T-helper 1 cell (primary cell): ENCODE measurements at places on chromosomes 6 and 20.

- no peak for DNase-seq
These were observed 69.3 kb upstream of the SYNJ2 start for GRCh38 chr6:157912326-157912725.

DNA sequence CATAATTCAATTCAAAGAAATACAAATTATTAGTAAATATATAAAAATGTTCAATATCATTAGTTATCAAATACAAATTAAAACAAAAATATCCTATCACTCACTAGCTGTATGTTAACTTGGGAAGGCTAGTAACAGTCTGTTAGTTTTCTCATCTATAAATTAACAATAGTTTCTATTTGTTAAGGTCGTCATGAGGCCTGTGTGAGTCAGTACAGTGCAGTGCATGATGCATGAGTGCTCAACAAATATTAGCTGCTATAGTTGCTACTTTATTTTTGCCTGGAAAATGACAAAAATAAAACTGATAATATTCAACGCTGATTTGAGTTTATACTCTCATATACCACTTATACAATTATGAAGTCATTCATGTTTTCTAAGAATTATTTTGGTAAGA is 401.6 kb upstream of the RUNX2 start:
- no peak for DNase-seq

DNA sequence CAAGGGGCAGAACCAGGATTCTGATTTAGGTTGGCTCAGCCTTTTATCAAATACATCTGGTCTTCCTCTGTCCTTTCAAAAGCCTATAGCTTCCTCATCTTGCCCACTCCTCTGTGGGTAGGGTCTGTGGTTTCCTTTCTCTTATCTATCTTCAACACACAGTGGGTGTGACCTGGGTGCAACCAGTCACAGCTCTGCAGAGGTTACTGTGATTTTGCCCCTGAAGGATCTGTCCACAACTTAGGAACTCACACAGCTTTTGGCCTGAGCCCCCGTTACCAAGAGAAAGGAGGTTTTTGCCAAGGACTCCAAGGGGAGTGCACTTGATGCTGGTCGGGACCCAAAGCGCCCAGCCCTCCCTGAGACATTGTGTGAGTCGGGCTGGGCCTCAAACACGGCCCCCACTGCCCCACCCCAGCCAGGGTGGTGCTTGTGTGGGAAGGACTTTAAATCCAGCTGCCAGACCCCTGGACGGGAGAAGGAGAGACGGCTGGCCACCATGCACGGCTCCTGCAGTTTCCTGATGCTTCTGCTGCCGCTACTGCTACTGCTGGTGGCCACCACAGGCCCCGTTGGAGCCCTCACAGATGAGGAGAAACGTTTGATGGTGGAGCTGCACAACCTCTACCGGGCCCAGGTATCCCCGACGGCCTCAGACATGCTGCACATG is at the start of gene PI16:
TSS of gene PI16 (plus strand) at position 477 of the 670 bp plus-strand sequence. CDS start at position 500, 23 bp downstream.
- no peak for DNase-seq

DNA sequence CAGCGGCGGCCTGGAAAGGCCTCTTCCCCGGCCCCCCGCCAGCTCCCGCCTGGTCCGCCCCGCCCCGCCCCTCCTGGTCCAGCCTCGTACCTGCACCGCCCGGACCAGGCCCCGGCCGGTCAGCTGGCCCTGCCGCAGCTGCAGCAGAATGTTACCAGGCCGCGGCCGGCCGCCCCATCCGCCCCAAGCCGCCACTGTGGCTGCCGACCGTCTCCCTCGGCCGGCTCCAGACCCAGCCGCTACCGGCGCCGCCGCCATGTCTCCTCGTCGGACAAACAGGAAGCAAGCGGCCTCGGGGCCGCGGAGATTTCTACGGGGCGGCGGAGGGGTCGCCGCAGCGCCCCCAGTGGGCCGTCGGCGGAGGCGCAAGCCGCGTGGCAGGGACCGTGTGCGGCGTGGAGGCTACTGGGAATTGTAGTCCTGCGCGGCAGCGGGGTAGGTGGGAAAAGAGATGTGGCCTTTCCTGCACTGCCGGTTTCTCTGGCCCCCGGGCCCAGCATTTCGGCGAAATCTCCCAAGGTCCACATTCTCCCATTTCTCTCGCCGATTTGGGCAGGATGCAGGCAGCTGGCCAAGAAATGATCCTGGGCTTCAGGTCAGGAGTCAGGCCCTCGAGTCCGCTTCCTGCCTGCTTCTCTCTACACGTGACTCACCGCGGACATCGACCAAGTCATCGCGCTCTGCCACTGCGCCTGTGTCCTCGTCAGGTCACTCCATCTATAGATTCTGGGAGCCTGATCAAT is at the start of gene TRPC4AP:
TSS of gene TRPC4AP (minus strand) at position 284 of the 743 bp plus-strand sequence. CDS start at position 258, 26 bp downstream.
- peak; percentile 84 for DNase-seq

DNA sequence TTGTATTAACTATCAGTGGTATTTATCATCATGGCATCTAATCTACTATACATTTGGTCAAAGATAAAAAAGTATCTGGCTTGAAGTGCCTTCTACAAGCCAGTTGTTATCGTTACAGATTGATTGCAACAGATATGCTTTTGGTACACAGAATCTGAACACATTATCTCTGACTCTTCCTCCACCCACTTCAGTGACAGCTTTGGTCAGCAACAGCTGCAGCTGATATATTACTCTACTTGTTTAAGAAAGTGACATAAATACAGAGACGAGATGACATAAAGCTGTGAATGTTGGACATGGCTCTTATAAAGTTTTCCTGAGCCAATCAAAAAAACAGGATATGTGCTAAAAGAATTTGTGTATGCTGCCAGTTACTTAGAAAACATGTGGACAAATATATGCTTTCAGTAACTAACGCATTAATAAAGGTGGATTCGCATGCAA is 77.6 kb downstream of the HIVEP2 start:
- DNase-seq: no peak

DNA sequence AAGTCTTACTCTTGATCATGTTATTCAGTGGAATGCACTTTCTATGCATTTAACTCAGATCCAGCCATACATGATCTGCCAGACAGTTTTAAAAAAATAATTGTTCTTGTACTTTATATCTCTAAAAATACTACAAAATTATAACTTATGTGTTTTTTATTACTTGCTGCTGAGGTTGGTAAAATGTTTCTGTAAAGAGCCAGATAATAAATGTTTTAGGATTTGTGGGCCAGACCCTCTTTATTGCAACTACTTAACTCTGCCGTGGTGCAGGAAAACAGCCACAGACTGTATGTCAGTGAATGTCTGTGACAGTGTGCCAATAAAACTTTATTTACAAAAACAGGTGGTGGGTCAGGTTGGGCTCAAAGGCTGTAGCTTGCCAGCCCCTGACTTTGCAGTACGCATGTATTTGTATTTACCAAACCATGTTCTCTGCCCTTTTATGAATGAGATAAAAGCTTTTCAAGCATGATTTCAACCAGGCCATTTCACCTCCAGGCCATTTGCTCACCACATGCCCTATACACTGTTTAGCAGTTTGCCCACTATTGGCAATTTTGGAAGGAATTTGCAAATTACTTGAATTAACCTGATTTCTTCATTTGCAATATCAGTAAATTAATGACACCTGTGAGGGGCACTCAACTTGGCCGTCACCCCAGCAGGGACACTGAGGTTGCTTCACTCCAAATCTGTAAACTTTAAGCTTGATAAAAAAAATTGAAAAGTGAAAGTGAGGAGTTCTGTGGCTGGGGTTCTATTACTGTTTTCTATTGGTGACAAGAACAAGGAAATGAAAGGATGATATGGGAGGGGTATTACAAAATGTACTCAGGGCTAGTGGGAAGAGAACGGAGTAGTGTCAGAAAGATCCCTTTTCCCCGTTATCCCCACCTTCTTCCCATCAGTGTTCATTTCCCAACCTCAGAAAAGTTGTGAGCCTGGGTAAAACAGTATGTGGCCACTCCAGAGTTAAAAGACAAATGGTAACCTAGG is 133.4 kb downstream of the CEBPB start:
- DNase-seq: no peak

- no peak for DNase-seq
These were observed 116.5 kb downstream of the SMLR1 start for GRCh38 chr6:130943738-130944137.

GRCh38 chr20:52540509-52540908 is 348.9 kb upstream of the ZFP64 start:
- DNase-seq: no peak

DNA sequence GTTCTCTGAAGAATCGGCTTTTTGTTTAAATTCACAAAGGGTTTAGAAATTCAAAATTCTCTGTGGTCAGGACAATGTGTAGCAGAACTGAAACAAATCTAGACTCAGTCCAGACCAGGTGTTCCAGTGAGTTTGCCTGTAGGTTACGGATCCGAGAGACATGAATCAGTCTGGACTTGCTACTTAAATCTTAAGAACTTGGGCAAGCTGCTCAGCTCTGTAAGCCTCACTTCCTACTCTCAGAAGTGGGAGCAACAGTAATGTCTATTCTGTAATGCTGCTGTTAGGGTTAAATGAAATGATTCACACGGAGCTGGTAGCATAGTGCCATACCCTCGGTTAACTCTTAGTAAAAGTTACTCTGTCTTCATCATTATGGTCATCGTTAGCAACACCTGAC is 37.7 kb downstream of the HECA start:
- no peak for DNase-seq

DNA sequence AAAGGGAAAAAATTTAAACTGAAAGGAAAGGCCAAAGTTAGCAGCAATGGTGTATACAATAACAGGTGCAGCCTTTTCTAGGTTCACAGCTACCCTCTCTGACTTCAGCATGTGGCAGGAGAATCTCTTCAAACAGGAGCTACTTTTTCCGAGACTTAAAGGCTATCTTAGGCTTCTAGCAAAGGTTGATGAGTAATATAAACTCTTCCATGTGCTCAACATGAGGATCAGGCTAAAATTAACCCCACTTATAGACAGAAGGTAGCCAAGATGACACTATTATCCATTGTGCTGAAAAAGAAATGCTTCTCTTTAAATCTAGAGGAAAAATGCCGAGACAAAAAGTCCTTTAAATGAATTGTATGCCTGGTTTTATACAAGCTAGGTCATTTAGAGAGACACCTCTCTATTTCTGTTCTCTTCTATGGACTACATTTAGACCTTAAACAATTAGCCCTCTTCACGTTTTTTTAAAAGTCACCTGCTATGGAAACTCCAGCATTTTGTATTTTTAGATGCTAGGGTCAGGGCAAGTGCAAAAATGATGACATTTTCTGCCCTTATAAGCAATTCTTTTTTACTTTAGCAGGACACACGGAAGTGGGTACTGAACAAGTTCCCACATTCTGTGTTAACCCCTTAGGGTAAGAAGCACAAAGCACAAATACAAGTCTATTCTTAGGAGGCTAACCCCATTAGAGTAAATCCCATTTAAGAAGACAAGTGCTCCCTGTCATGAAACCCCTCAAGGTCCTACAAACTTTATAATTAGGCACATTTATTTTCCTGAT is 216.8 kb upstream of the CITED2 start:
- DNase-seq: no peak

- DNase-seq: no peak
These were observed 250.7 kb upstream of the SLC35B3 start for GRCh38 chr6:8686077-8686476.

GRCh38 chr6:39247667-39248194 is 18.5 kb upstream of the KCNK5 start:
- no peak for DNase-seq

DNA sequence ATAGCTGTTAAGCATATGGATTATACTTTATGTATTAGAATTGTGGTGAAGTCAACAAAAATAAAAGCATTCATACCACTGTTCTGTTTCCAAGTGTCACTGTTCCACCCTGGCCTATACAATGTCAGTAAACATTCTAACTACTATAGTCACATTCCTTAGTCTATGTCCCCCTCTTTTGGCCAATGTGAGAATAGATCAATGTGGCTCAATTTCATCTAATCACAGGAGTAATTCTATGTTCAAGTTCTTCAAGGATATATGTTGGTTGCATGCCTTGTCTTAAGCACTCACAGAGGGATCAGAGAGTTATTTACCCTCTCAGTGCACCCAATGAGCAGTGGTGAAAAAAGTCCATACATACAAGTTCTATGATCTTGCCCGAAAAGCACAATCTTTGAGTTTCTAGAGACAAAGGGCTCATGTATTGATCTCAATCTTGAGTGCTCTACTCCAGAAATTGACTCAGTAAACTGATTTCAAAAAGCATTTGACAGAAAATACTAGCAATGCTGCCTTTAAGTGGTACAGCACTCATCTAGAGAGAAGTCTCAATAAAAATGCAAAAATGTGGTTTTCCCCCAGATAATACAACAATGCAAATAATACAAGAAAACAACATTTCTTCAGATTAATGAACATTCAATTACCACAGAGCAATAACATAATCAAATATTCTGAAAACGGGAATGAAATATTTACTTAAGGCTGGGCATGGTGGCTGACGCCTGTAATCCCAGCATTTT is 16.5 kb downstream of the SMLR1 start:
- DNase-seq: peak; percentile 42

- no peak for DNase-seq
These were observed 56.6 kb downstream of the MTHFD1L start for GRCh38 chr6:150922137-150922536.

GRCh38 chr6:9841886-9842725 is 572.8 kb downstream of the TFAP2A start:
- no peak for DNase-seq

GRCh38 chr20:62321521-62321948 is 18.7 kb downstream of the ADRM1 start:
- no peak for DNase-seq

DNA sequence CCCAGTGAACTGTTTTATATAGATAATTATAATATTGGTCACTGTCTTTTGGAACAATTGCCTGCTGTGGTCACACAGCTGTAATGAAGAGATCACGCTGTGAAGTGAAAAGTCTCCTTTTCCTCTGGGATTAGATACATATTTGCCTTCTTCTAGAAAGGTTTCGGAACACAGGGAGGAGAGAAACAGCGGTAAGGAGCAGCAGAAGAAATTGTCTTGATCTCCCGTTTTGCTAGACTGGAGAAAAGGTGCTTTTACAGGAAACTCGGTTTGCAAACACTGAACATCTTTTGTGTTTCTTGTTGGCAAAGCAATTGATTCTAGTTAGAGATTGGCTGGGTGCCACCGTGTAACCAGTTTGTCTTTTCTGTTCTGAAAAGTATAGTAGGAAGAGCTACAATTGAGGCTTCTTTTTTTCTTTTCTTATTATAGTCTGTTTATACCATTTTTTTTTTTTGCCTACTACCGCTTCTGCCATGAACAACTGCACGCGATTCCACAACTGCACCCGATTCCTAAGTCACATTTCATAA is 404.1 kb upstream of the ID4 start:
- no peak for DNase-seq

GRCh38 chr6:30101444-30102413 is 11.2 kb downstream of the TRIM31 start:
- peak; percentile 58 for DNase-seq

- no peak for DNase-seq
These were observed 117.8 kb downstream of the QRSL1 start for GRCh38 chr6:106747139-106747538.

GRCh38 chr6:157905590-157906342 is 75.9 kb upstream of the SYNJ2 start:
- DNase-seq: no peak

- no peak for DNase-seq
These were observed 28.1 kb downstream of the NRSN1 start for GRCh38 chr6:24154121-24154520.

DNA sequence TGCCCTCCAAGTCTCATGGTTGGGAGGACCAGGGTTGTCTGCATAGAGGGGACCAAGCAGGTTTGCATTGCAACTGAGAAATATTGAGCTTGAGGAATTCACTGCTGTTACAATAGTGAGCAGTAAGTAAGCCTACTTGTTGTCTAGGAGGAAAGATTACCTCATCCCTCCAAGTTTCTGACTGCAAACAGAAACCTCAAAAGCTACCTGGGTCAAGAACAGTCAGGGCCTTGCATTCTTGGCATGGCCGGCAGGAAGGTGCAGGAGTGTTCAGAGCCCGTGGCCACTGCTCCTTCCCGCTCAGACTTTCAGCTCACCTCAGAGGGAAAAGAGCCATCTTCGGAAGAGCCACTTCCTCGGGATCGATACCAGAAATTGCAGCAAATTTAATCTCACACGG is 46.0 kb upstream of the DOK5 start:
- DNase-seq: no peak
